ENCODE measurements at places on chromosomes 2 and 18.

DNA sequence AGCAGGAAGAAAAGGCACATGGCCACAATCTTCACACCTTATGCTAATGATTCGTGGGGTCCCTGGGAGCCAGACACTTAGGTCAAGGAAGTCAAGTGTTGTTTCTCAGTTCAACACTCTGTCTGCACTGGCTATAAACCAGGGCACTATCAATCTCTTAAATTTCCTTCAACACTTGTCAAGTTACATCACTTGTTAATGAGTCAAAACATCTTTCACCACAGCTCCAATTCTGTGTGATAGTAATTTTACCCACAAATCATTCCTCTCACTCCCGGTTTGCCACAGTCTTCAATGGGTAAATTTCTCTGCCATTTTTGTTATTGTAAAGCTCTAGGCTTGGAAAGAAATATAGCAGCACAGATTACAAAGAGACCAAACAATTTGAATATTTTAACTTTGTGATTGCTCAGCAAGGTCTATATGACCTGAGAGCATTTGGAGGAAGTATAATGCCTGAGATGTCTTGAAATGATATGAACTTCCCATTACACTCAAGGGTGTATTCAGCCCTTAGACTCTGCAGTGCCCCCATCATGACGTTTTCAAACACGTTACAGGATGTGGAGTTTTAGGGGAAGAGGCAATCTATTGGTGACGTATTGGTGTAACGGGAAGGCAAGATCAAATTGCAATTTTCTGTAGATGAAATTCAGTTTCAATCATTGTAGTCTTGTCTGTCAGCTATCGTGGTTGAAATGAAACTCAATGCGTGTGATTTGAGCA, 78.7 kb downstream of the ICOS start:
- no peak for DNase-seq

- no peak for DNase-seq
Measured at GRCh38 chr2:37453027-37453426, 108.6 kb downstream of the QPCT start.

DNA sequence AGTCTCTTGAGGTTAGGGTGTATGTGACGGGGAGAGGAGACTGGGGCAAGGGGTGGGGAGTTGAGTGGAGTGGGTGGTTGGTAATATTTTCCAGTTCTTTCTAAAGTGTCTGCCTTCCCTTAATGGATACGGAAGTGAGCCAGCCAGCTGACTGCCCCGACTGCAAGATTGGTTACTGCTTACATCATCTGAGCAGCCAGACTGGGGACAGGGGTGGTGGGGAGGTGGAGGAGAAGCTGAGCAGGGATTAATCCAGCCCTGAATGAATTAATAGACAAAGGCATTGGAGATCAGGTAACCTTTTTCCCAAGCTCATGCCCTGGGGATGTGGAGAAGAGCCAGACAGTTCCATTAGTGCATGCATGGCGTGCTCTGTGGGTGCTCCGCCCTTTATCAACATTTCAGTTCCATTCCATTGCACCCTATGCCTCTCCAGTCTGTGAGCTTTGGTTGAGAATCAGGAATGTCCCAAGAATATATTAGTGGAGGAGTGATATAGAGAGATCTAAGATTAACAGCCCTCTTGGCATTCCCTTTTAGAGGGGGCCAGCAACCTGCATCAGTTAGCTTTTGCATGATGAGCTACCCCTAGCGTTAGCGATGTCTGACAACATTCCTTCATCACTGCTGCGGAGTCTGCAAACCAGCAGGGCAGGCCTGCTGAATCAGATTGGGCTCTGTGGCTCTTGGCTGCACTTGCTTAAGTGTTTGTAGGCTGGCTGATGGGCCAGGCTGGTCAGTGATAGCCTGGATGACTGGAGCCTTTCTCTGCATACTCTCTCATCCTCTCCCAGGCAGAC, 67.4 kb downstream of the TNP1 start:
- DNase-seq = peak; percentile 58

DNA sequence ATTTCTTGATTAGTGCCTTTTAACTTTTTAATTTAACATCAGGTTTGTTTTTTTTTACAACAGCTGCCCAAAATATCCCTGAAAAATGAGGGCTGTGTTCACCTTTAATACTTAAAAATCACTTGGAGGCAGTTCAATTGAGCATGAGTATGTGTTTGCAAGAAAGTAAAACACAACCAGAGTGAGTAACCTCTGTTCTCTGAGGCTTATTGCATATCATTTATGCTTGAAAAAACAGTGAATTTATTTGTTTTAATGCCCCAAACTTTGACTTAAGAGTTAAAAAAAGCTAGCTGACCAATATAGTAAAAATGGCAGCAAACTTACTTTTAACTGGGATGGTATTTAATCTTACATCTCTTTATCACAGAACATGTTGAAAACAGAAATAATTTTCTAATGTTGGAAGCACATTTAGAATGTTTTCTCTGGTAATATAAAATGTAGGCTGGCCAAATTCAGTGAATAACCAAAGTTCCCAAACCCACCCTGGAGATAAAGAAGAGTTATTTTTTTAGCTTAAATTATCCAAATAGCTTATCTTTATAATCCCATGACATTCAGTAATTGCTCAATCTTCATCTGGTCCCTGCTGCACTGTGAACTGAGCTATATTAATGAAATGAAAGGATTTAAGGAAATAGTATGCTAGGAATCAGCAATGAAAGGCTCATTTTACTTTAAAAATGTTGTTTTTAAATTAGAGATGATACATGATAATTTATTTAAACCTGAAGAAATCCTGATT, 24.8 kb upstream of the EFEMP1 start:
- DNase-seq = peak; percentile 26

- DNase-seq = no peak
Measured at GRCh38 chr18:13284330-13285027, 65.9 kb downstream of the LDLRAD4 start.

- no peak for DNase-seq
Measured at GRCh38 chr18:3753106-3753505, 303.1 kb downstream of the TGIF1 start.

- peak; percentile 93 for DNase-seq
Measured at GRCh38 chr2:232697059-232697806, at the start of gene GIGYF2. TSS of gene GIGYF2 (plus strand) at chr2:232697331. CDS start at chr2:232735198, 37,867 bp downstream.
